CD4-positive, alpha-beta T cell treated with Interleukin-6 for 4 hours (primary cell): ENCODE measurements at places on chromosomes 5 and 9.

DNA sequence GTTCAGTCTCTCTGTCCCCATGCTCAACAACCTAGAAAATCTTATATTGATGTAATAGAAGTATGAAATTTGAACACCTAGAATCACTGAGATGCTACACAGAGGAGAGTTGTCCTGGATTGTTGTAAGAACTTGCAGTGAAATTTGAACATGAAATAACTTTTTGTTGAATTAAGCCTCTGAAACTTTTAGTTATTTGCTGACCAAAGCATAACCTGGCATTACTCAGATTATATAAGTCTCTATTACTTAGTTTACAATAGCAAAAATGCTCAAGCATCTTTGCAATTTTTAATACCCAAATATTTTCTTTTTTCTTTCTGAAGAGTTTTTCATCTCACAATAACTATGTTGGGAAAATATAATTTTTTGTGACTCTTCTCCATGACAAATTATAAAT is 630.7 kb upstream of the ACO1 start:
- DNase-seq: no peak

GRCh38 chr5:115616472-115616871 is 9.4 kb downstream of the TMED7 start:
- DNase-seq: no peak

DNA sequence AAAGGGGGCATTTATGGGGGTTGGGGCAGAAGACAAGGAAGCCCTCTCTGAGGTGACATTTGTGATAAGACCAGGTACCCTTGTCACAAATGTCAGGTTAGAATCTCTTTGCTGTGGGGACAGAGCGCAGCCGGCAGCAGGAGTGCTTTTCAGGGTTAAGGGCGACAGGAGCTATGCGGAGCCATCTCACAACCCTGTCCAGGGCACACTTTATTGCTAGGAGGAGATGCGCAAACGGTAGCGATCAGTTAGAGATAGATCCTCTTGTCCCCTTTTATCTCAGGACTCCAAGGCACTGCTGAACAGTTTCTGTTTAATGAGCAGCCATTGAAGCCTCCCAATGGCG is 438 bp upstream of the LAMC3 start:
- DNase-seq: no peak

- no peak for DNase-seq
Observed at GRCh38 chr5:59055745-59056448, 473.0 kb downstream of the RAB3C start.

DNA sequence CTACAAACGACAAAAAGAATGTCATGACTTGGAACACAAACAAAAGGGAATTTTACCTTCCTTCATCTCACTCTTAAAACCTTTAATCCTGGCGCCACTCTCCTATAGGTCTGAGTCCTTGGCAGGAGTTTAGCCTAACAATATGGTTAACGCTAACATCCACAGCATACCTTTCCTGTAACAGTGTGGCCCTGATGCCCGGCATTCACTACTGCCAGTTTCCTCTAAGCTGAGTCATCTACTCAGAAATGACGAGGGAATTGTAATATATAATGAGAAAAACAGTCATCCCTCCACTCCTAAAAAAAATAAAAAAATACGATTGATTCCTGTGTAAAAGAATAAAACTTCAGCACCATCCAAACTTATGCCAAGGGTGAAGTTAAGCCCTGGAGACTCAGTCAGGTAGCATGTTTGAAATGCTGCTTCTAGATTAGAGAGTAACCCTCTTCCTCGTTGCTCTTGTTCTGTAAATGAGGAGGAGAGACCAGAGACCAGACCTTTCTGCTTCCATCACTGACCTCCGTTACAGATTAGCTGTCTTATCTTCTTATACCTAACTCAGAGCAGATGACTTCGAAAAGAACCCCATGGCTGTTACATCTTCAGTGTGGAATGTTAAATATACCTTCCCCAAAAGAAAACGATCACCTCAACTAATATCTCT is 37.4 kb downstream of the CCDC125 start:
- DNase-seq: no peak

DNA sequence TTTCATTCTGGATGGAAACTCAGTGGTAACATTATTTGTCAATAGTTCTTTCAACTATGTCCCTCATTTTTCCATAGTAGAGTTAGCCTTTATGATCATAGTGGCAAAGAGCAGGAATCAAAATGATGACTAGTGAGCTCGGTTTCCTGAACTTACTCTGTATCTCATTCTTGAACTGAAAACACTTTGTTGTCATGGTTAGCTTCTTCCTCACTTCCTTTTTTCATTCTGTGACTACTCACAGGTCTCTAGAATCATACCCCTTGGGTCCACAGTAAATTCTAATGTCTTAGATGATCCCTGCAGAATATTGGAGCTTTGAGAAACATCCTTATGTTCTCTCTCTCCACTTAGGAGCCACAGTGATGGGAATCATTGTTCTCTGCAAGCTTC is 29.4 kb upstream of the RECK start:
- DNase-seq: no peak

GRCh38 chr9:97704851-97705250 is 7.7 kb upstream of the XPA start:
- DNase-seq: no peak

- peak; percentile 83 for DNase-seq
Observed at GRCh38 chr9:133994353-133995011, 2.4 kb upstream of the VAV2 start.

DNA sequence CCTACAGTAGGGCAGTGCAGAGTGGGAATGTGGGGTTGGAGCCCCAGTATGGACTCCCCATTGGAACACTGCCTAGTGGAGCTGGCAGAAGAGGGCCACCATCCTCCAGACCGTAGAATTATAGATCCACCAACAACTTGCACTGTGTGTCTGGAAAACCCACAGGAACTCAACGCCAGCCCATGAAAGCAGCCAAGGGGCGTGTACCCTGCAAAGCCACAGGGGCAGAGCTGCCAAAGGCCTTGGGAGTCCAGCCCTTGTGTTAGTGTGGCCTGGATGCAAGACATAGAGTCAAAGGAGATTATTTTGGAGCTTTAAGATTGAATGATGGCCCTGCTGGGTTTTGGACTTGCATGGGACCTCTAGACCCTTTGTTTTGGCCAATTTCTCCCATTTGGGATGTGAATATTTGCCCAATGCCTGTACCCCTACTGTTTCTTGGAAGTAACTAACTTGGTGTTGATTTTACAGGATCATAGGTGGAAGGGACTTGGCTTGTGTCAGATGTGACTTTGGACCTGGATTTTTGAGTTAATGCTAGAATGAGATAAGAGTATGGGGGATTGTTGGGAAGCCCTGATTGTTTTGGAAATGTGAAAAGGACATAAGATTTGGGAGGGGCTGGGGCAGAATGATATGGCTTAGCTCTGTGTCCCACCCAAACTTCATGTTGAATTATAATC is 266.8 kb downstream of the SEMA5A start:
- DNase-seq: no peak

DNA sequence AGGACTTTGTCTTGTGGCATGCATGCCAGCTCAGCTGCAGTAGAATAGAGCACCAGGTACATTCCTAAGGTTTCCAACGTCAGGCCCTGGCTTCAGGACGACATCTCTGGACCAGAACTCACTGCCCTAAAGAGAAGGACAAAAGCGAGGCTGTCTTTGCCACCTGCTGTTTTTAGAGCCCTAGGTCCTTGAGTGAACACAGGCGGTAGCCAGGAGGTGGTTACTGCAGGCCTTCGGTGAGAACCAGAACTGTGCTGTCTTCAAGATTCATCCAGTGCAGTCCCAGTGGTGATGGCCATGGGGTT is 288.9 kb upstream of the CDH18 start:
- no peak for DNase-seq
